M059J (cell line): ENCODE measurements at places on chromosomes 2 and 18. TPM values are rescaled to one million over a fixed set of nuclear protein-coding genes. Genes with fewer than 3 reads are reported as not detected.

The SERPINB3 gene
- total RNA-seq, result not detected in 2 replicates

The SOWAHC gene
- 7.5 and 11.4 TPM in 2 replicates for total RNA-seq

- peak; percentile 93 for DNase-seq
Observed at GRCh38 chr2:128306081-128306930, 12.4 kb downstream of the HS6ST1 start.

- no peak for DNase-seq
Observed at GRCh38 chr2:102185347-102185746, 1.5 kb upstream of the IL1RL2 start.

DNA sequence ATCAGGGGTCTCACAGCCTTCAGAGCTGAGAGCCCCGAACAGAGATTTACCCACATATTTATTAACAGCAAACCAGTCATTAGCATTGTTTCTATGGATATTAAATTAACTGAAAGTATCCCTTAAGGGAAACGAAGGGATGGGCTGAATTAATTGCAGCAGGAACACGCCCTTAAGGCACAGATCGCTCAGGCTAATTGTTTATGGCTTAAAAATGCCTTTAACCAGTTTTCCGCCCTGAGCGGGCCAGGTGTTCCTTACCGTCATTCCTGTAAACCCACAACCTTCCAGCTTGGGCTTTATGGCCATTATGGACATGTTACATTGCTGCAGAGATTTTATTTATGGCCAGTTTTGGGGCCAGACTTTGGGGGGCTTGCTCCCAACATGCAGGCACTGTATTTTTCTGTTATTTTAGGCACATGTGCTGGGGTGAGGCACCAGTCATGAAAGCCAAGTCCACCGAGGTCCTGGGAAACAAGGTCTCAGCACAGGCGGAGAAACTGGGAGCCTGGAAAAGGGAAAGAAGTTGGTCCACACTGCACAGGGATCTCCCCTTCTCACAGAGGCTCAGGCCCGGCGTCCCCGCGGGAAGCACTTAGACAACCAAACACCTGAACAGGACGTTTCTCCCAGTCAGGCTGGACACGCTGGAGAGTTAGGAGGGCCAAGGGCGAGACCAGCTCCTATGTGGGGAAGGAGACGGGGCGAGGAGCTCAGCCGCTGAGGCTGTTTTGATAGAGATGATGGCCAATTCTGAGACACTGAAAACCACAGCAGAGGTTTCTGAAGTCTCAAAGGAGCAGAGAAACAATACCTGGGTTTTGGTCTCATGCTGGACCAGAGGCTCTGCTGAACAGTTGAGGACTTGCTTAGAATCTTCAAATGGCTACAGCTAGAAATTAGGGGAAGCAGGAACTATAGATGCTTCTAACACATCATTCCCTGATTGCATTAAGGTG lies 86.7 kb downstream of the TMEM18 start:
- DNase-seq, result no peak

DNA sequence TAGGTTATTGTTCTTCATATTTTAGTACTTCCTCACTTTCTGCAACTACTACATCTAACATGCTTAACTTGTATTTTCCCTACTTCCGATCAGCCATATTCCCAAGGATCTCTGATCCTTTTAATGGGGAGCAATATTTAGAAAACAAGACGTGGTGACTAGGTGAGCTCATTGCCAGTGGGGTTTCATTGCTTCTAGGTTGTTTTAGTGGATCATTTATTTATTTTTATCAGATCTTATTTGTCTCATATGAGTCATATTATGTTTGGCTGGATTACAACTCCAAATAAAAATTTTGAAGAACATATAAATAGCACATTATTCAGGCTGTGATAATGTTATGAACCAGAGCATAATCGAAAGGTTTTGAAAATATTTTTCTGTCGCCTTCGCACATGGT lies 480.9 kb upstream of the TMEFF2 start:
- peak; percentile 10 for DNase-seq

DNA sequence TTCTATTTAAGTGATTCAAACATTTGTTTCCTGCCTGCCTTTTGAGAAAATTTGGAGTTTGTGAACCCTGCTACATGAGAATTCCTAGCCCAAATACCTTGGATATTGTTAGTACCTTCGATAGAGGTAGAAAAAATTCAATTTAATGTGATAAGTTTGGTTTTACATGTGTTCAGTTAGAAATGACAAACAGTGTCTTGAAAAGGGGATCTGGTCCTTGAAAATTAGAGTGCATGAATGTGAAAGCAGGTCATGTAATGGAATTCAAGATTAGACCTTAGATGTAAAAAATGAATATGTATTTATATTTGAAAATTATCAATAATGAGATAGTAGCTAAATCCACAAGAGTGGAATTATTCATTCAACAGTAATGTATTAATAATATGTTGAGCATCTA lies 70.5 kb downstream of the PIK3C3 start:
- no peak for DNase-seq

DNA sequence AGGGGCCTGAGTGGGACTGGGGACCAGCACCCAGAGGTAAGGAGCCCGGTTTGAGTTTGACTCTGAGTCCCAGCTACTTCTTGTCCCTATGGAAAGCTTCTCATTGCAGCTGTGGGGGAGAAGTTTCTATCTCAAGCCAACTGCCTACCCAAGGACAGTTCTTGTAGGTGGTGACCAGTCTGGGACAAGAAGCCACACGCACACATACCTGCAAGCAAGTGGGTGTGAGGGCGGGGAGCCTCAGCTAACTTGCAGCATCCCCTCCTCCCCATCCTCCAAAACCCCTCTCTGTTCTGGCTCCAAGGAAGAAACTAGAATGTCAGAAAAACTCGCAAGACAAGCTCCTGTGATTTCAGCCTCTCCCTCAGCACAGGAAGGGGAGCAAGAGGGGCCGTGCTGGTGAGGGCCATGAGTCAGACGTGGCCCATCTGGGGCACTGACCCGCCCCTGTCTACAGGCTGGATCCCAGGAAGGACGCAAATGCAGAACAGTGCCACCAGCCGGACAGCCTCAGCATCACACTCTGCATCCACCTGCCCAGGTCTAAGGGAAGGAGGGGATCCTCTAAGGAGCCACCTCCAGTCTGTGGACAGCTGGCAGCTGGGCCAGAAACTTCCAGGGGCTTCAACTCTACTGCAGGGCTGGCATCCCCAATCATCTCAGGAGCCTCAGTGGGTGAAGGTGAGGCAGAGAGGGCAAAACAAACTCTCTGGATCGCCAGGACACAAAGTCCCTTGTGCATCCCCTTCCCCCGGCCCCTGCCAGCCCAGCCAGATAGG lies 103.4 kb downstream of the TNS1 start:
- peak; percentile 72 for DNase-seq

DNA sequence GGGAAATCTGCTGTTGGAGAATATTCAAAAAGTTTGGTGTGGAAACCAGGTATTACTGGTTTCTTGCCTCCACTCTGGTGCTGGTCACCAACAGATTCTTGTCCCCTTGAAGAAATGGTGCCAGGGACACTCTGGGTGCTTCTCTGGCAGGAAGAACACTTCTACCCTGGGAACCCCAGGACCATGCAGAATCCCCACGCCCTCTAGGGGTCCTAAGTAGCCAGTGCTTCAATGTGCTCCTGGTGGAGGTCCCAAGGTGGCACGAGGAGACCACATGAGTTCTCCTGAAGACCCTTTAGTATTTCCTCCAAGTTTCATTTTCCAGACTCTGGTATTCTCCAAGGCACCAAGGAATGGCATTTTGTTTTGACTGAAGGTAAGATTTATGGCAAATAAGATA lies 380.6 kb downstream of the TSN start:
- DNase-seq, result peak; percentile 1
